GF-D8 (cell line): ENCODE measurements at places on chromosomes 4 and X.
A peak's percentile ranks its signal among the peaks of the same experiment; 100 is the strongest.

DNA sequence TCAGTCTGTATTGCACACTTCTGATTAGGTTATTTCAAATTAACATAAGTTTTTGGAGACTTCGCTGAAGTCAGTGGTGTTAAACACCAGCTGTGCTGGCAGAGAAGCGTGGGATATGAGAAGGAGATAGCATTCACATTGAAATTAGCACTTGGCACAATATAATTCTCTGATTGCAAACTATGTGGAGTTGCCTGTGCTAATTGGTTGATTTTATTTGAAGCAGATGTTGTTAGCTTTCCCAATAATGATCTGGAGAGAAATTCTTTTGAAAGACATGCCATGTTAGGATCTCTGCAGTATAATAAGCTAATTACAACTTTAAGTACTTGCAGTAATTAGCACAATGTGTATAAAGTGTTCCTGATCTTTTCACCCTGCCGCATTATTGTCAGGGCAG is 367.4 kb upstream of the ARX start:
- DNase-seq, result no peak

GRCh38 chrX:101452056-101452455 is 33.2 kb upstream of the ARMCX4 start:
- DNase-seq, result peak; percentile 9

- no peak for DNase-seq
Observed at GRCh38 chr4:26762650-26763049, 98.0 kb upstream of the STIM2 start.

GRCh38 chrX:100090931-100091330 is 319.1 kb downstream of the PCDH19 start:
- DNase-seq, result no peak
